ENCODE measurements at places on chromosomes 7 and 10.

GRCh38 chr7:150739033-150739432, 1.8 kb downstream of the GIMAP5 start:
- DNase-seq = no peak

DNA sequence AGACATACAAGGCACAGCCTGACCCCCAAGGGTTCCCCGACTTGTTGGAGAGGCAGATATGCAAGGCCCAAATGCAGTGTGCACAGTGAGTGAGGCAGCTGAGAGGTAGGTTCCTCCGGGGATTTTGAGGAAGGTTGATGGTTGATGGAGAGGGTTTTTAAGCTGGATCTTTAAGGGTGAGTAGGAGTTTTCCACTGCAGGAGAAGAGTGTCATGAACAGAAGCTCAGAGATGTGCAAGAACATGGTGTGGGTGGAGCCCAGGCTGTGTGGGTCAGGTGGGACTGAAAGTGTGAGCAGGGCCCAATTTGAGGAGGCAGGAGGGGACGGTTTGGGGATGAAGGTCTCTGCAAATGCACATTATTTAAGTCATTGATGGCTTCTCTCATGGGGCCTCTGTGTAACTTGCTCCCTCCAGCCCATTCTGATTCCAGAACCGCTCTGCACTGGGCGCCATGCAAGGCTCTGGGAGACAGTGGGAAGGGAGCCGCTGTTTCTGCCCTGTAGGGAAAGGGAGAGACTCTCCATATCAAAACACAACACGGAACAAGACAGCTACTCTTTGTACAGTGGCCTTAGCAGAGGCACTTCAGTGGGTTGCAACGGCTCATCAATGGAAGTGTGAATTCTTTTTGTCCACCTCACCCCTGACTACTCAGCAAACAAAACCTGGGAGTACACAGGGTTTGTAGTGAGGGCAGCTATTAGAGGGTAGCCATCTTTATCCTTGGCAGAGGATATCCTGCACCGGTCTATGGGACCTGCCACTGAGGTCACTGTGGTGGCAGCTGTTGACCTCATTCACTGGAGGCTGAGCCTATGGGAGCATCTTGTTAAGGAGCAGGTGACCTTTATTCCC, 29.7 kb downstream of the RAMP3 start:
- no peak for DNase-seq

GRCh38 chr7:39527951-39528350, 38.3 kb upstream of the YAE1 start:
- DNase-seq = no peak

GRCh38 chr10:97764519-97764931, 7.3 kb downstream of the SFRP5 start:
- no peak for DNase-seq

DNA sequence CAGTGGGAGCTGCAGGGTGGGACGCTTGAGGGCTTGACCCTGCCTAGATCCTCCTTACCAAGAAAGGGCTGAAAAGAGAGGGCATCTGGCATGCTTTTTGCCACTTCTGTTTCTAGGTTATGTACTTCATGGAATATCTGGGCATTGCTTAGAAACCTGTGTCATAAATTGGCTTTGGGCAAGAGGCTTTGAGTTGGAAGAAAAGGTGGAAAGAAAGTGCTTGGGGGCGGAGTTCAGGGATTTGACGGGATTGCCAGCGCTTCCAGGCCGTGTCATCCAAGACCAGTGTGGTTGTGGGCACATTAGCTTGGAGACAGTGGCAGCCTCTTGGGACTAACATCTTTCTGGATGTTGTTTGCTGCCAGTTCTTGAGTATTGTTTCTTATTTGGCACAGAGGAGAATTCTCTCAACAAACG, 825 bp downstream of the ZNF862 start:
- DNase-seq = no peak

DNA sequence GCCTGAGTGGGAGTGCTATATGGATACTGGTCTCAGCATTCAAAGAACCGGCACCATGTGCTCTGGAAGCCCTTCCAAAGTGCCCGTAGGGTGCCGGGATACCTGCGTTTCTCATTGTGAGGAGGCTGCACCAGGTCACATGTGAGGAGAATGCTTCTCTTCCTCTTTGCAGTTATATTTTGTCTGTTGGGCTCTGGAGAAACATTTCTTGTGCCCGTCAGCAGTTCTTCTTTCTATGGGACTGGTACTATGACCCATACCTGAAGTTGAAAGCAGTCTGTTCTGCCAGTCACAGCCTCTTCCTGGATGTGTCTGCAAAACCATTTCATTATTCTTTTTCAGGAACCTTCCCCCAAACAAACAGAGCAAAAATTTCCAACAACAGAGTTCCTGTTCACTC, 465.0 kb downstream of the SUGCT start:
- DNase-seq = no peak
